HCEC 1CT (cell line): ENCODE measurements at places on chromosomes 5 and 9.

DNA sequence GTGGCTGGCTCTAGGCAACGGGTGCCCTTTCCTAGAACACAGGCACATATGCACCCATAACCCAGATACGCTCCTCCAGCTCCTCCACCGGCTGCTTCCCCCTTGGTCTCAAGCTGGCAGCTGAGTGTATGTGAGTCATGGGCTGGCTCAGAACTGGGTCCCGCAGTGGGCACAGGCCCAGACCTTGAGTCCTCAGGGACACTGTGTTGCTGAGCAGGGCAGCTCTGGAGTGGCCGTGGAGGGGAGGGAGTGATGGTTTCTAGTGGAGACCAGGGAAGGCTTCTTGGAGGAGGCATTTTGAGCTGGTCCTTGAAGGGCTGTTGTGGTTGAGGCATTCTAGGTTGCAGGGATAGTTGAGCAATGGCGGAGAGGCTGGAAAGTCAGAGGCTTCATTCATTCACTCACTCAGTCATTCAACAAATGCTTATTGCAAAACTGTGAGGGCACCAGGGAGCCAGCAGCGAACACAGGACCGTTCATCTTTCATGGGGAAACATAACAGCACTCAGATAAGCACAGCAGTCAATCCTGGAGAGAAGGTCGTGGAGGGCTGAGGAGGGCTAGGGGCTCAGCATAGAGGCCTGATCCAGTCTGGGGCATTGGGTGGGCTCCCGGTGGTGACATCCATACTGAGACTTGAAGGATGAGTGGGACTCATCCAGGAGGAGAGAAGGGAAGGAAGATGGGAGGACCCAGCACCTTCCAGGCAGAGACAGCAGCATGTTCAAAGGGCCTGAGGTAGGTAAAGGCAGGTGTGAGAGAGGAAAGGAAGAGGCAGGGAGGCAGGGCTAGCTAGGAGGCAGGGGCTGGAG lies 2.4 kb downstream of the BBLN start:
- no peak for DNase-seq

DNA sequence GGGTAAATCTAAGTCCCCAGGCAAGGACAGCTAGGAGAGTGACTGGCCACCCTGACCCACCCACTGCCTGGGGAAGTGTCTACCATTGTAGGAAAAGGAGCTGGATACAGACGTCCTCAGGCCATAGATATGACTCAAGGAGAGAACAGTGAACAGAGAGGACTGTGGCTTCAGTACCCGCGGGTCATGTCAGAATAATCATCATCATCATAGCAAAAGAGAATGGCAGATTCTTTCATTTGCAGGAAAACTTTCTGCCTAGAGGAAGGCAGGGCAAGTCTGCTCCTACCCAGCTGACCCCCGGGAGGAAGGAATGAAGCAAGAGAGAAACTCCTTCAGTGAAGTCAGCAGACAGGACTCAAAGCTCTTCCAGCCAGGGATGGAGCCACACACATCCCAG lies 52.2 kb upstream of the UBTD2 start:
- DNase-seq, result no peak

DNA sequence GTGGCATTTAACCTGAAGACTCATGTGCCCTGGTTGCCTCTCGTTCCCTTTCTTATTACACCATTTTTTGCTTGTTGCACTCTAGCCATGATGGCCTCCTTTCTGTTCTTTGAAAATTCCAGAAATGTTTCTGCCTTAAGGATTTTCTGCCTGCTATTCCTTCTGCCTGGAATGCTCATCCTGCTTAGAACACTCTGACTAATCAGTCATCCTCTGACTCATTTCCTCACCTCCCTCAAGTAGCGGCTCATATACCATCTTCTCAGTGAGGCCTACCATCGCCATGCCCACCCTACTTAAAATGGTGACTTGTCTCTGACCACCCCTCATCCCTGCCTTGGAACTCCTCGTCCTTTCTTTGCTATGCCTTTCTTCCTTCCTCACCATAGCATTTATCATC lies 68.8 kb downstream of the KIF4B start:
- DNase-seq, result peak; percentile 91

- no peak for DNase-seq
These were observed 23.0 kb downstream of the INIP start for GRCh38 chr9:112694706-112695555.

GRCh38 chr5:4044881-4045280 lies 449.2 kb downstream of the IRX1 start:
- DNase-seq, result no peak

- no peak for DNase-seq
These were observed 71.7 kb upstream of the TRIO start for GRCh38 chr5:14071433-14071832.

- DNase-seq, result no peak
These were observed 765.1 kb downstream of the PTPRD start for GRCh38 chr9:9847750-9848149.

- peak; percentile 94 for DNase-seq
These were observed 25.6 kb downstream of the ABL1 start for GRCh38 chr9:130860458-130861316.

- no peak for DNase-seq
These were observed 301.9 kb downstream of the RASEF start for GRCh38 chr9:82761027-82761426.

DNA sequence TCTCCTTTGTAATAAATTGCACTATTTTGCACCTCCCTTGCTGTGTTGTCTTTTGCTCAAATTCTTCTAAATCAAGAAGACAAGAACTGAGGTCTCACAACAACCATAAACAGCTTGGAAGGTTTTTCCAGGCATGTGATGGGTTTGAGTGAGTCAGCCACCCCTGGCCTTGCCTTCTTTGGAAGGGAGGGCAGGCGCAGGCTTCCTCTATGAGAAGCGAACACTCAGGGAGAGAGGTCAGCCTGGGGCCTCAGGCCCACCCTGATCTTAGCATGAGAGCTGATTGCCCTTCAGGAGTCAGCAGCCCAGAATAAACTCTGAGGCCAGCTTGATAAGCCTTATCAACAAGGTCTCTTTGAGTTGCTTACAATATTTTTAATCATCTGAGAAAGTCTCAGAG lies 31.6 kb downstream of the S1PR3 start:
- DNase-seq, result peak; percentile 65

DNA sequence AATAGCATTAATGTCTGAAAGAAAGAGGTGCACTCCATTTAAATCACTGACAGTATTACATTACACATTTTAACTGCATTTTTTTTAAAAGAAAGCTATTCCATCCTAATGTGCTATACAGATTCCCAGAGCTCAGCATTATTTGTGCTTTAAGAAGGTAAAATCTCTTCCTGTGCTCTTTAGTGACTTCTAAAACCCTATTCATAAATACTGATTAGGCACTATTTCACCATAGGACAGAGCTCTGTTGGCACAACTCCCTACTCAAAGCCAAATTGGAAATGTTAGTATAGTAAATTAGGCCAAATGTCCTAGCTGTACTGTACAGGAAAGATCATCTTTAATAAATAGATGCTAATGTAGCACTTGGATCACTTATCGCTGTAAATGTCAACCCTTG lies 262.5 kb downstream of the TUSC1 start:
- no peak for DNase-seq

GRCh38 chr5:98770209-98770910 lies 3.1 kb upstream of the RGMB start:
- DNase-seq, result peak; percentile 51

DNA sequence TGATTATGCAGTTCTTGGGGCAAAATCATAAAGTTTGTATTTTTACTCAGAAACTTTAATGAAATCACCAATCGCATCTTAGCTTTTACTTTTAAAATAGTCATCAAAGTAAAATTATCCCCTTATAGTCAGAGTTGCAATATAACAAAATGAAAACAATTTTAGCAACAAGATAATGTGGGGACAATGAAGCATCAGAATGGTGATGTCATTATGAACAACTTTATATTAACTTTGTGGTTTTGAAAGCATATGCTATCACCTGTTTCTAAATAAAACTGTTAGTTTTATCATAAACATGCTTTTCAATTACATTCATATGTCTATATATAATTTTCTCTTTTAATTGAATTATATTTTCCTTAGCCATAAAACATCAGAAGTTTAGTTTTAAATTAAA lies 856.8 kb downstream of the CDH9 start:
- no peak for DNase-seq

GRCh38 chr5:176994460-176995121 lies 12.0 kb downstream of the UIMC1 start:
- DNase-seq, result peak; percentile 61

DNA sequence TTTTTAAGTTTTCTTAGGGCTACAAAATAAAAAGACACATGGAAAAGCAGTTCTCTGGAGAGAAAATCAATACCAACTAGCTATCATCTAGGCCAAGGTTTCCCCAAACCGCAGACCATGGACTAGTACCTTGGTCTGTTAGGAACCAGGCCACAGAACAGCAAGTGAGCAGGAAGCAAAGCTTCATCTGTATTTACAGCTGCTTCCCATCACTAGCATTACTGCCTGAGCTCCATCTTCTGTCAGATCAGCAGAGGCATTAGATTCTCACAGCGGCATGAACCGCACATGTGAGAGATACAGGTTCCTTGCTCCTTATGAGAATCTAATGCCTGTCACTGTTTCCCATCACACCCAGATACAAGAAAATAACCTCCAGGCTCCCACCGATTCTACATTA lies 1907.6 kb upstream of the ACO1 start:
- DNase-seq, result no peak

DNA sequence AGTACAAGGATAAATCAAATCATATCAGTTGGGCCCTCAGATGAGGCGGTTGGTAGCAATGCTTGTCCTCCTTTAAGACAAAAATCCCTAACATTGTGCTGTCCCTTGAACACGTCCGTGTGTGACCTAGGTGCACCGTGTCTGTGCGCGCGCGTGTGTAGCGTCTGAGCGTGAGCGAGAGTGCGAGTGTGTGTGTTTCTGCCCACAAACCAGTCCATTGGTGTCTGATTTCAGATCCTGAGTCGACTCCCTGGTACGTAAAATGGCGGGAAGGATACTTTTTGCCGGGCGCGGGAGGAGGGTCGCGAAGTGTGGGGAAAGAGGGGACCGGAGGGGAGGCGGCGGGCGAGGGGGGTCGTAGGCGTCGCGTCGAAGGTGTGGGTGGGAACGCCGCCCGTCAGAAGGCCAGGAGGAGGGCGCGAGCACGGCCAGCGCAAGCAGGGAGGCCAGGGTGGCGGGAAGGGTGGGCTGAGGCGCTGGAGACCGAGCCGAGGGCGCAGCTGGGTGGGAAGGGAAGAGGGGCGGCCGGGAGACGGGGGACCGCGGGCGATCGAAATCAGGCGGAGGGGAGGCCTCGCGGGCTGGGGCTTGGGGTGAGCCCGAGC lies 8.9 kb downstream of the OTP start:
- DNase-seq, result no peak
